ENCODE measurements at places on chromosomes 16 and 17.

DNA sequence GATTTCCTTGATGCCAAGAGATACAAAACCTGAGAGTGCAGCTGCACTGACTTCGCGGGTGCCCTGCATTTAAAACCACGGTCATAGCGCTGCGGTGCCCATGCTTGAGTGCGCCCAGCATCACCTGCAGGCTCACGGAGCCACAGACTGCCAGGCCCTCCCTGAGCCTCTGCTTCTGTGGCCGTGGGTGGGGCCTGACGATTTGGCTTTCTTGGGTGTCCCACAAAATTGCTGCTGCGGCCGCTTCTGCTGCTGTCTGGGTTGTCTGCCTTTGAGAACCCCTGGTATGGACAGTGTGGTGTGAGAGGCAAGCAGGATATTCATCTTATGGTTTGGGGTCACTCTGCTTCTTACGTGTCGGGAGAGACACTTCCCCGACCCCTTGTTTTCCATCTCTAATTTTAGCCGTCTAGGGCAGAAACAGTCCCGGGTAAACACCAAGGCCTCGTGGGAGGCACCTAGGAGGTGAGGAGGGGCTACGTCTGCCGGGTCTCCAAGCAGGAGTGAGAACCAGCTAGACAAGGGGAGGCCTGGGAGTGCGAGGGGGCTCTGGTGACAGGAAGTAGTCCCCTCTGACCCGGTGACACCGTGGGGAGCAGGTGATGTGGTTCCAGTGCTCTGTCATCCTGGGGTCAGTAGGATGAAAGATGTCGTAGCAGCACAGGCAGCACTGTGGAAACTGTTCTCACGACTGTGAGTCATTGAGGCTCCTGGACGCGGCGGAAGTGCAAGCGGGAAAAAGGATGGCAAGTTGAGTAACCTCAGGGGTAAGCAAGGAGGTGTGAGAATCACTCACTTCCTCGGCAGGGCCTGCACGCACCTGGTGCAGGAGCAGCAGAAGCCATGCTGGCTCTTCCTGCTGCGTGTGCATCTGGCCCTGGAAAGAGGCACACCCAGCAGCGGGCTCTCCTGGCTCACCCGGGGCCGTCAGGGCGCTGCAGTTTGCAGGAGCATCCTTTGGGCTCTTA is 176.3 kb downstream of the RPTOR start:
- DNase-seq = peak; percentile 73

DNA sequence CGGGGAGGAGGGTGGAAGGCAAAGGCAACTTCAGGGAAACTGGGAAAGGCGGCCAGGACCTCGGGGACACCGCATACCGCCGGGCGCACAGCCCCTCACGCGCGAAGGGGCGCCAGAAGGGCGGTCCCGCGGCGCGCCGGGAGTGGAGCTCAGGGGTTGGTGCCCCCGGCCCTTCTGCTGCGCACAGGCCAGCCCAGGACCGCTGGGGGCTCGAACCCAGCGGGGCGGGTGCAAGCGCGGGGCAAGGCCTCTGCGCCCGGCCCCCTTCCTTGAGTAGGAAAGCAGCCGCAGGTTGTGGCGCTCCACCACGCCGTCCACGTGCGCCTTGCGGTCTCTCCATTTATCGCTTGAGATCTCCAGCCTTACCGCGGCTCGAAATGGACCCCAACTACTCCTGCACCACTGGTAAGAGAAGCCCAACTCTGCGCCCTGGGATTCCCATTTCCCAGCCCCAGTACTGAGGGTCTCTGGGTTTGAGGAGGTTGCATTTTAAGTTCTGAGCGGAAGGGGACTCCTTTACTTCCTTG is 3.0 kb upstream of the MT1A start:
- no peak for DNase-seq

DNA sequence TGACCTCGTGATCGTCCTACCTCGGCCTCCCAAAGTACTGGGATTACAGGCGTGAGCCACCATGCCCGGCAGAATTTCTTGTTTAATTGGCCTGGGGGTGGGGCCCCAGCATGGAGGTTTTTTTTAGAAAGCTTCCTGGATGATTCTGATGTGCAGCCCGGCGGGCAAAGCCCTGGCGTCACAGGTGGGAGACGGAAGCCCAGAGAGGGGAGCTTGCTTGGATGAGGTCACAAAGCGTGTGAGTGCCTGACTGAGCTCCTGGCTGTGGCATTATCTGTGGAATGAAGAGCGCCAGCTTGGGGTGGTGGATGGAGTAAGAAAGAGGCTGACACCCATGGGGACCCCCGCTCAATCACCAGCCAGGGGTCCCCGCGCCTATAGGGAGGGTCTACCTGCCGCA is 4.1 kb downstream of the VASN start:
- DNase-seq = no peak

DNA sequence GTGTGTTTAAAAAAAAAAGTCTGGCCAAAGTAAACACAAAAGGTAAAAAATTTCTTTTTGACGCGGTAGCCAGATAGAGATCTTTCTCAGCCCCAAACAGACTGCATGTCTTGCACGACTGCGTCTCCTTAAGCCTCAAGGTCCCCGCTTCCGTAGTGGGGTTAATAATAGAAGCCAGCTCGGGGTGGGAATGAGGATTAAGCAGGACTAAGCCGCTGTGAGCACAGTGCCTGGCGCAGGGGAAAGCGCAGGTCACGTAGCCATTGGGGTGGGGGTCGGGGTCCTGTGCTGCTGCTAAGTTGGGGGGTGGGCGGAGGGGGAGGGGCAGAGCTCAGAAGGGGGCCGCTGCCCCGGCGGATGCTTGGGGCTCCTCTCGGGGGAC is 521 bp downstream of the GGA2 start:
- no peak for DNase-seq

GRCh38 chr16:69691980-69692911 is 34.1 kb downstream of the NQO1 start:
- no peak for DNase-seq

DNA sequence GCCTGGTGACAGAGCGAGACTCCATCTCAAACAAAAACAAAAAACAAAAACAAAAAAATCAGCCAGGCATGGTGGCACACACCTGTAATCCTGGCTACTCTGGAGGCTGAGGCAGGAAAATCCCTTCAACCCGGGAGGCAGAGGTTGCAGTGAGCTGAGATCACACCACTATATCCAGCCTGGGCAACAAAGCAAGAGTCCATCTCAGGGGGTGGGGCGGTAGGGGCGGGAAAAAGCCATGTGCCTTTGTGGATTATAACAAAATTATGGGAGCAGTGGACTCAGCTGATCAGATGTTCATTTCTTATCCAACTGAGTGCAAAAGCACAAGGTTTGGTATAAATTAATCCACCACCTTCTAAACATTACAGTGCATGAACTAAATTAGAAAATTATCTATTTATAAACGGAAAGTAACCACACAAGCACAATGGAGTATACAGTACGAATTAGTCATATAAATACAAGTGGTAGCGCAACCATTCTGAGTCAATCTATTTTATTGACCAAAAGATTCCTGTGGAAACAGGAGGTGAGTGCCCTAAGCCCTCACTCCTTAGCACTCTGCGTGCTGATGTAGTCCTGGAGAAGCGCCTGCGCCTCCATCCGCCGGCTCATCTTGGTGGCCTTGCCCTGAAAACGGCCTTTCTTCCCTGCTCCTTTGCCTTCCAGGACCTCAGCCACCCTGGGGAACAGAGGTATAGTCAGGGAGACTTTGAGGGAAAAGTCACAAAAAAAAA is 14.0 kb downstream of the AARSD1 start:
- DNase-seq = no peak

All from natural killer cell treated with Interleukin-12 subunit alpha and Interleukin-12 subunit beta and Interleukin-15 and Interleukin-18, amount 100 ng/mL, for 72 hours (primary cell).